ENCODE measurements at places on chromosomes 12 and 14.

GRCh38 chr14:92400579-92401444 is 77.8 kb downstream of the SLC24A4 start:
- no peak for DNase-seq

- DNase-seq = no peak
Observed at GRCh38 chr12:128266541-128267130, 334 bp upstream of the TMEM132C start.

GRCh38 chr14:71720978-71721624 is 211.1 kb upstream of the RGS6 start:
- DNase-seq = no peak

DNA sequence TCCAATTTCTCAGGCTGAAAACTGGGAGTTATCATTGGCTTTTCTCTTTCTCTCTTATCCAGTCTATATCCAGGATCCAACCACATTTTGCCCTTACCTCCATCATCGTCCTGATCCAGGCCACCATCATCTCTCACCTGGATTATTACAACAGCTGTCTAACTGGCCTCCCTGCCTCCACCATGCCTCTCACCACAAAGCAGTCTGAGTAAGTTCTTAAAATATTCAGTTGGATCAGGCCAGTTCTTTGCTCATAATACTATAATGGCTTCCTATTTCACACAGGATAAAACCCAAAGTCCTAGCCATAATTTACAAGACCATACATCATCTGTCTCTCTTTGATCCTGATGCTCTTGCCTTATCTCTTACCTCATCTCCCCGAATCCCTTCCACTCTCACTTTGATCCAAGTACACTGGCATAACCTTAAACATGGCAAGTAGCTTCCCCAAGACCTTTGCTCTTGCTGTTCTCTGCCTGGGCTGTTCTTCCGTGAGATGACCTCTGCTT is 133.4 kb upstream of the RAP1B start:
- no peak for DNase-seq

GRCh38 chr12:11758510-11759493 is 109.3 kb downstream of the ETV6 start:
- DNase-seq = no peak

DNA sequence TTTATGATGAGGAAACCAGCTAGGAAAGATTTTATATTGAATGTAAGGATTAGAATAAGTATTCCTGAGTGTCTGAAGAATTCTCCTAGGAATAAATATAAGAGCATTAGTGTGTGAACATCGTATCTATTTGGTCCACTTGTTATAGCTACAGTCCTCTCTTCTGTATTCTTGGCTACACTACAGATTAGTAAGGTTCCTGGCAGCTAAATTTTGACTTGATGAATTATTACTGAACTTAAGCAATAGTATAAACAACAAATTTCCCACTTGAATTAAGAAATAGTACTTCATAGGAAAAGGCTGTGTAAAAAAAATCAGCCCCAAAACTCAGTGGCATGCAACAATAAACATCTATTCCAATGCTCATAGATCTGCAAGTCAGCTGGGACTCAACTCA is 138.4 kb upstream of the G2E3 start:
- no peak for DNase-seq

DNA sequence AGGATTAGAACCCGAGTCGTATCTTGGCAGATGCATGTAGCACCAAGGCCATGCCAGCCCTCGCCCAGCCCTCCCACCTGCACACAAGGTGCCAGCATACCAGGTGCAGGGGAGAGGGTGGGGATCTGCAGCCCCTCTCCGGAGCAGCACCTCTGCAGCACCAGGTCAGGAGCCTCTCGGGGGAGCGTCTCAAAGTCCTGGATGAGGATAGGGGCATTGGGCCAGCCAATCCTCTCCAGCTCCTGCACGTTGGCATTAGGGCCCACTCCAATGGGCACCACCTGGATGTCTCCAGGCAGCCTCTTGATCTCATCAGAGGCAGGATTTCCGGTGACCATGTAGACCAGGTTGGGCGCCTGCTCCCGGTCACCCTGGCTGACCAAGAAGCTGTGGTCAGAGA is 73.2 kb upstream of the ANO2 start:
- no peak for DNase-seq

DNA sequence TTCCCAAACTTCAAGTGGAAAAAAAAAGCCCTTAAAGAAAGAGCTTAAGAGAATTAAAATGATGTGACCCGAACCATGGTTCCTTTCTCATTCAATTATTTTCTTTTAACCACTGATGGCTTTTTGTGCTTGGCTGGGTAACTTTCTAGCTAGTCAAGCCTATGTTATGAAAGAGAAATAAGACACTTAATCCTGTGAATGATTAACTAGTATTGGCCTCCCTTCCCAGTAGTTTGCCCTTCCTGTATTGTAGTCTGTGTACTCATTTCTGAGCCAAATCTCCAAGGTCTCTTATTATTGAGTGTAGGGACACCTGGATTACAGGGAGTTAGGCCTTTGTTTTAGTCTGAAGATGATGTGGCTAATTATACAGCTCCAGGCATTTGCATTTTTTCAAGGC is 353.0 kb downstream of the RAD51B start:
- no peak for DNase-seq

DNA sequence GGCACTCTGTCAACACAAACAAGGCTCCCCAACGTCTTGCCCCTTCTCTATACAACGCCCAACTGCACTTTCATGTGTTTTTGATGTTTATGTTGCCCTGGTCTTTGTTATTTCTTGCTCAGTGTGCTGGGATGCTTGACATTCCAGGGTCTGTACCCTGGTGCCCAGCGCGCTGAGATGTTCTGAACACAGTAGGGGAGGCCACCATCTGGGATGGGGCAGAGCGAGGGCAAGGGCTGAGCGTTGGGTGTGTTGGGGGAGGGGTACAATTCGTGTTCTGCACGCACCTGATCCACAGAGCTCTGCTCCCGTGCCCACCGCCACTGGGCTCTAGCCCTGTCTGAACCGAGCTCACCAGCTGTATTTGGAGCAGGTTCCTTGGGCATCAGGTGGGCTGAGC is 52.9 kb downstream of the ISCA2 start:
- no peak for DNase-seq

DNA sequence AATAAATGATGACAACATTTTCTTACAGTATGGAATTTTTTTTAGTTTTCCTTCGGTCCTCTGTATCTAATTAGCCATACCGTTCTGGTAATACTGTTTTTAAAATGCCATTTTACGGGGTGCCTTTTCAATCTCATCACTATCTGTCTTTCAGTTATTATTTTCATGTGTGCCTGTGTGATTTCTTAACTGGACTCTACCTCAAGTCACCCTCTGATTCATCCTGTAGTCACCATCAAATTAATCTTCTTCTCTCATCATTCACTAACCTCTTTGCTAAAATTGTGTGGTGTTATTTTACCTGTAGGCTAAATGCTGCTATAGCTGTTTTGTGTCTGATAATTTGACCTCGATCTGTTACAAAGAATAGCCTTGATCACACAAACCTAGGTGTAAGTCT is 16.0 kb upstream of the CCT2 start:
- DNase-seq = no peak

DNA sequence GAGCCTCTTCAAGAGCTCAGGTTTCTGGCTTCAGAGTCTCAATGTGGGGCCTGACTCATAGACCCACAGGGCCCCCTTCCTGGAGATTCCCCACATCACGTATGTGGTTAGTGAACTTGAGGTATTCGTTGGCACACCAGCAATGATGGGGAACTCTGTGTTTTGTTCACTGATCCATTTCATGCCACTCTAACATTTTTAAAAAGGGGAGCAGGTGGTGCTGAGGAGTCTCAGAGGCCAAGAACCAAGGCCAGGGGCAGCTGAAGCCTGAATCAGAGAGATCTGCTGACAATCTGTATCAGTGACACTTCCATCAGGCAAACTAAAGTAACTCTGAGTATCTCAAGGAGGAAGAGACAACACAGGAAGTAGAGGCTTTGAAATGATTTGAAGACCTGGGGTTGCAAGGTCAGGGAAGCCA is 323.4 kb downstream of the VRK1 start:
- peak; percentile 68 for DNase-seq

DNA sequence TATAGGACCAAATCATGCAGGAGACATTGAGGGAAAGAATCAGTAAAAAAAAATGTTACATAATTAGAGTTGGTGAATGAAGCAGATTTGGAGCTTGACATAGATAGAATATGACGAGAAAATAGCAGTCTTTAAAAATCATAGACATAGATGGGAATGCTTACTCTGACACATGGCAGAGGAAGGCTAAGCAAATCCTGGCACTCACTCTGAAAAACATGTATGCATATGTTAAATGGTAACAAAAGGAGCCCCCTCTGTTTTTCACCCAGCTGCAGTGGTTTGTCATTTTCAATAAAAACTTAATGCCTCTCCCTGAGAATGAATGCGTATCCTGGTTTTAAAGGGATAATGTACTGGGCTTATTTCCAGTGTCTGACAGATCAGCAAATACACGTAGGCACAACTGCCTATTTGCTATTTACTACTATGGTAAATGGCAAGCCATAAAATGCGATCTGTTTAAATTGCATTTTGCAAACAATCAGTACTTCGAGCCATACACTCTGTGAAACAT is 561.2 kb upstream of the SEL1L start:
- DNase-seq = no peak

DNA sequence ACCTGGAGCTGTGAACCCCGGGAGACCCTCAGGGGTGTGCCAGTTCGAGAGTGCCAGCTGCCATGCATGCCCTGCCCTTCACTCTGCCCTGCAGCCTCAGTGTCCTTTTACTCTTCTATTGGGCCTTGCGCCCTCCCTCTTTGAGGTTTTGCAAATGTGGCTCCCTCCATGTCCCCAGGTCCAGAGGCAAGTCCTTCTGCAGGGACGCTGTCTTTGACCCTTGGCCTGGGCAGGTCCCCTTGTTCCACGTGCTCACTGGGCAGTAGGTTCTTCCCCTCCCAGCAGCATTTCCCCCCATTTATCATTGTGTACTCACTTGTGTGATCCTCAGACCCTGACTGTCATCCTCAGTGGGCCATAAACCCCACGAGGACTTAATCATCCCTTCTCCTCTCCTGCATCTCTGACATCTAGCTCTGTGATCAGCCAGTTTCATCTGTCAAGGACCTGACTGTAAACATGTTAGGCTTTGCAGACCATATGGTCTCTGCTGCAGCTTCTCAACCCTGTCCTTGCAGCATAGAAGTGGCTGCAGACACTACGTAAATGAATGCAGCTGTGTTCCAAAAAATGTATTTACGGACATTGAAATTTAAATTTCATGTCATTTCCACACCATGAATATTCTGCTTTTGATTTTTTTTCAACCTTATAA is 36.6 kb downstream of the TSPAN9 start:
- no peak for DNase-seq

- DNase-seq = no peak
Observed at GRCh38 chr12:103824845-103825244, 16.2 kb downstream of the NT5DC3 start.
